Activated CD4-positive, alpha-beta T cell treated with anti-CD3 and anti-CD28 coated beads for 1 hour (primary cell): ENCODE measurements at places on chromosomes 11 and 22.

GRCh38 chr22:39522567-39523300 is 2.4 kb downstream of the ATF4 start:
- no peak for DNase-seq

GRCh38 chr22:29113319-29113718 is 40.5 kb downstream of the KREMEN1 start:
- no peak for DNase-seq

DNA sequence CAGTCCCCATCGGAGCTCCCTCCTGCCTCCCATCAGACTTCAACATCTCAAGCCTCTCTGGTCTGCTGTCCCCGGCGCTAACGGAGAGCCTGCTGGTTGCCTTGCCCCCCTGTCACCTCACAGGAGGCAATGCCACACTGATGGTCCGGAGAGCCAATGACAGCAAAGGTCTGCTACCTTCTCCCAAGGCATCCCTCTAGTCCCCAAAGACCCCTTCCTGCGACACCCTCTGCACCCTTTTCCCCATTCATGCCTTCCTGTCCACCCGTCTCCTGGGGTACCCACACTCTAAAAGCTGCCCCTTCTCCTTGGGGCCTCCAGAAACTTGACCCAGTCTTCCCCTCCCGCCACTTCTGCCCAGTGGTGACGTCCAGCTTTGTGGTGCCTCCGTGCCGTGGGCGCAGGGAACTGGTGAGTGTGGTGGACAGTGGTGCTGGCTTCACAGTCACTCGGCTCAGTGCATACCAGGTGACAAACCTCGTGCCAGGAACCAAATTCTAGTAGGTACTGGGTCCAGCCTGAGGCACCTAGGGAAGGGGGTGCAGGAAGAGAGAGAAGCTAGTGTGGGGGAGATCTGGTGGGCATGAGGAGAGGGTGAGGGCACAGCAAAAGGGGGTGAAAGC is 860 bp downstream of the UPK2 start:
- no peak for DNase-seq

DNA sequence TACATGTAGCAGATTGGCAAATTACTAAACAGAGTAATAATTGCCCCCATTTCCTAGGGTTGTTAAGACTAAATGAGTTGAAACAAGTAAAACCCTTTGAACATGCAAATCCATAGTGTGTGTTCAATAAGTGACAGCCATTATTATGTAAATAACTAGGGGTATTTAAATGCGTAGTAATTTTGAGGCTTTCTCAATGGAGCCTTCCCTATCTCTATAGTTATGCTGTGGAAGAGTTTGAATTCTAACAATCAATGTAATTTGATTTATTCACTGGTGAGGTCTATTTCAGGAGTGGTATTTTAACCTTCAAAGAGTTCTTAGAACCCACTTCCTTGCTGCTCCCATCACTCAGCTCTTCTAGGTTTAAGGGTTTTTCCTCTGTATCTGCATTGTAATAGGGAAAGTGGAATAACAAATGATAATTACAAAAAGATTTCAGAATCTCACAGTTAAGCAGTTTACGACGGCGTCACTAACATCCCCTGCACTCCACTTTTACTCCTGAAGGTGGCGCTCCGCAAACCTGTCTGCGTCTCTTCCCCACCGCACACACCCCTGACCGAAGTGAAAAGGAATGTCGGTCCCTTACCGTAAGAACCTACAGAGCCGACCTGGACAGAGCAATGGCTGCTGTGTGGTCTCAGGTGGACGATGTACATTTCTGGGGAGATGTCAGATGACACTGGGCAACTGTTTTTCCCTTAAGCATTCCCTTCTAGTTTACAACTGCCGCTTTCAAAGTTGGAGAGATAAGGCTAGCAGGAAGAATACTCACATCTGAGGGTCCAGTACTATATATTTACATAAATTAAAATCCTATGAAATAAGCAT is 80.8 kb downstream of the ZC3H12C start:
- DNase-seq: peak; percentile 27

DNA sequence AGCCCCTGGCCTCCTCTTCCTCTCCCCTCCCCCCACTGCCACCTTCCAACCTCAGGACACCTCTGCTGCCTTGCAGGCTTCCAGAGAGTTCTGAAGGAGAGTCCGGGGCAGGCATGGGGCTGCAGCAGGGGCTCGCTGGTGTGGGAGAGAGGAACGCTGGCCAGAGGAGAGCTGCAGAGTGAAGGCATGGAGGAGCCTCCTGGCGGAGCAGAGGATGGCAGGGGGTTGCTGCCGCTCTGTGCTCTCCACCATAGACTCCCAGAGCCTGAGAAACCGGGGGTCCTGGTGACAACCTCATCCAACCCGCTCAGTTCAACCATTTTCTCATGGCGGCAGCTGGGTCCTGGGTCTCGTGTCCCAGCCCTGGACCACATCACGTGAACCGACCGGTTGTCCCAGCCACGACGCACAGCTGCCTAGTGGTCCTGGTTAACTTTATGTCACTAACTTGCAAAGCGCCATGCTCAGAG is 17.5 kb downstream of the MRGPRG start:
- DNase-seq: no peak

DNA sequence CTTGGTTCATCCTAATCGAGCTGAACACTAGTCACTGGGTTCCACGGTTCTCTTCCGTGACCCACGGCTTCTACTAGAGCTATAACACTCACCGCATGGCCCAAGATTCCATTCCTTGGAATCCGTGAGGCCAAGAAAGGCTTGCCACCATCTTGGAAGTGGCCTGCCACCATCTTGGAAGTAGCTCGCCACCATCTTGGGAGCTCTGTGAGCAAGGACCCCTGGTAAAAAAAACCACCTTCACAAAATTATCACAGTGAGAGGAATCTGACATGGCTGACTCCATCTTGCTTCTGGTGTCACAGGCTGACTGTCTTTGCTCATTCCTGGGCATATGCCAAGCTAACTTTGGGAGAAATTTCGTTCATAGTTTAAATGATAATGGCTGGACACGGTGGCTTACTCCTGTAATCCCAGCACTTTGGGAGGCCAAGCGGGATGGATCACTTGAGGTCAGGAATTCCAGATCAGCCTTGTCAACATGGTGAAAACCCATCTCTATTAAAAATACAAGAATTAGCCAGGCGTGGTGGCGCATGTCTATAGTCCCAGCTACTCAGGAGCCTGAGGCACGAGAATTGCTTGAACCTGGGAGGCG is 18.9 kb upstream of the KCTD14 start:
- no peak for DNase-seq

- no peak for DNase-seq
These were observed 818.2 kb downstream of the BRD1 start for GRCh38 chr22:49009359-49010063.

GRCh38 chr11:65224930-65225278 is 36.9 kb upstream of the POLA2 start:
- no peak for DNase-seq

GRCh38 chr22:42194953-42195352 is 64.3 kb upstream of the CYP2D6 start:
- no peak for DNase-seq

- no peak for DNase-seq
These were observed 1.3 kb downstream of the CTSW start for GRCh38 chr11:65880844-65881421.

GRCh38 chr11:75873417-75874221 is 58.6 kb downstream of the UVRAG start:
- no peak for DNase-seq

GRCh38 chr11:123236879-123237278 is 41.8 kb upstream of the CLMP start:
- no peak for DNase-seq

GRCh38 chr11:34631737-34632104 is 10.8 kb downstream of the EHF start:
- no peak for DNase-seq

- peak; percentile 62 for DNase-seq
These were observed 9.7 kb upstream of the AHNAK start for GRCh38 chr11:62556108-62556874.

DNA sequence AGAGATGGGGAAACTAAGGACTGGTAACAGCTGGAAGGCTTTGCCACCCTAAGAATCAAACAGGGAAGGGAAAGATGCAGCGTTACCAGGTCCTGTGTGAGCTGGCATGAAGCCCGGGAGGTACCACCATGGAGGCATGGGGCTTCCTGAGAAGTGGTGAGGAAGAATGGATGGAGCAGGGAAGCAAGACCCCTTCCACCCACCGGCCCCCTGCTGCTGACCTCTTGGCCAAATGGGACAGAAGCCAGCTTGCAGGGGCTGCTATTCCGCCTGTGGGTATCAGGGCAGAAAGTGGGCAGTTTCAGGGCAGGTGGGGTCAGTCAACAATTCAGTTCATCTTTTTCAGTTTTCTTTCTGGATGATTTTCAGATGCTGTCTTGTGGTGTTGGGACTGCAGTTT is 1099.9 kb downstream of the TBC1D22A start:
- DNase-seq: no peak

DNA sequence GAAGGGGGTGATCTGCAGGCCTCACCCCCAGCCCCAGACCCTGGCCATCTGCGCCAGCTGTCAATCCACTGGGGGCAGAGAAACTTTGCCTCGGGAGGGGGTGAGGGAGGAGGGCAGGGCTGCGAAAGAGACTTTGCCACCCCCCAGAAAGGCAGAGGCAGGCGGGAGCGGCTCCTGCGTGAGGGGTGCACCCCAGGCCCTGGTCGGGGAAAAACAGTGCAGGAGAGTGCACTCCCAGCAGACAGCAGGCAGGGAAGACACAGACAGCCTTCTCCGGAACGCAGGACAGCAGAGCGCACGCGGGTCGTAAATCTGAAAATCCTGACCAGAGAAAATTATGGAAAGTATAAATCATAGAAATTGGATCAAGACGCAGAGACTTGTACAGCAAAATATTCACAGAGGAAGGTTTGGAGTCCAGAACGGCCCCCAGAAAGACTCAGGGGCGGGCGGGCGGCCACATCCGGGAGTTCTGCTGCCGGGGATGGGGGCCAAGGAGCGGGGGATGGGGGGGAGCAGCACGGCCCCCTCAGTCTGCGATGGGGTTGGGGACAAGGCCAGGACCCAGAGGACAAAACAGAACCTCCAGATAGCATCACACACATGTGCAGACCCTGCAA is 8.0 kb upstream of the MRPL23 start:
- DNase-seq: no peak

DNA sequence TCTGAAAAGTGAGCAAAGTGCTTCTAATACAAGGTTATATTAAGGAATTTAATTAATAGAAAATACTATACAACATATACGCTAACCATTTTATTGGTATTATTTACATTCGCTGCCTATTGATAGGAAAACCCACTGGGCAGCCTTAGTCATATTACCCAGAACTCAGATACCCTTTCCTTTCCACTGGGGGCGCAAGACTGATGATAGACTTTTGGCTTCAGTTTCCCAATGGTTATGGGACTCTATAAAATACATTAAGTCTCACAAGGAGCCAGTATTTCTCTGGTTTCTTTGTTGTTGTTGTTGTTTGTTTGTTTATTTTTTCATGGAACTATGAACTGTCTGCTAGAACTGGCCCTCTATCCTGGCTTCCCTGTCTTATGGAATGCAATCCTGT is 471.1 kb upstream of the KIRREL3 start:
- no peak for DNase-seq

DNA sequence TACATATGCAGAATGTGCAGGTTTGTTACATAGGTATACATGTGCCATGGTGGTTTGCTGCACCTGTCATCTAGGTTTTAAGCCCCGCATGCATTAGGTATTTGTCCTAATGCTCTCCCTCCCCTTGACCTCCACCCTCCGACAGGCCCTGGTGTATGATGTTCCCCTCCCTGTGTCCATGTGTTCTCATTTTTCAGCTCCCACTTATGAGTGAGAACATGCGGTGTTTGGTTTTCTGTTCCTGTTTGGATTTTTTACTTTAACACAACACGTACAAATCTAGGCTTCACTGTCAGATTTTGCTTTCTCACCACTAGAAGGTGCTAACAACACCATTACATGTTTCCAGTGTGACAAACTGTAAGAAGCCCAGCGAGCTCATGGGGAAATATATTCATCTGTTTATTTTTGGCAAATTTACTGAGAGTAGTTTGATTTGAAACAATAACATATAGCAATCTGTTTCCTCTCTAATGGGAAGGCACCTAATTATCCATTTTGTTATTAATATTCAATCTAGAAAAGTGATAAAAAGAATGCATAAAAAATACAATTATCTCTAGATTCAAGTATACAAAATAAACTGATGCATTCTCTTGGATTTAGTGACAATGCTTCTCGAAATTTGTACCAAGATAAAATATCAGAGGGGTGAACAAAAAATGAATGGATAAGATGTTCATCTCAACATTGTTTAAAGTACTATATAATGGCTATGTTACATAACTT is 23.2 kb upstream of the BIRC3 start:
- DNase-seq: no peak

- no peak for DNase-seq
These were observed 29.4 kb upstream of the SORL1 start for GRCh38 chr11:121422675-121423074.

DNA sequence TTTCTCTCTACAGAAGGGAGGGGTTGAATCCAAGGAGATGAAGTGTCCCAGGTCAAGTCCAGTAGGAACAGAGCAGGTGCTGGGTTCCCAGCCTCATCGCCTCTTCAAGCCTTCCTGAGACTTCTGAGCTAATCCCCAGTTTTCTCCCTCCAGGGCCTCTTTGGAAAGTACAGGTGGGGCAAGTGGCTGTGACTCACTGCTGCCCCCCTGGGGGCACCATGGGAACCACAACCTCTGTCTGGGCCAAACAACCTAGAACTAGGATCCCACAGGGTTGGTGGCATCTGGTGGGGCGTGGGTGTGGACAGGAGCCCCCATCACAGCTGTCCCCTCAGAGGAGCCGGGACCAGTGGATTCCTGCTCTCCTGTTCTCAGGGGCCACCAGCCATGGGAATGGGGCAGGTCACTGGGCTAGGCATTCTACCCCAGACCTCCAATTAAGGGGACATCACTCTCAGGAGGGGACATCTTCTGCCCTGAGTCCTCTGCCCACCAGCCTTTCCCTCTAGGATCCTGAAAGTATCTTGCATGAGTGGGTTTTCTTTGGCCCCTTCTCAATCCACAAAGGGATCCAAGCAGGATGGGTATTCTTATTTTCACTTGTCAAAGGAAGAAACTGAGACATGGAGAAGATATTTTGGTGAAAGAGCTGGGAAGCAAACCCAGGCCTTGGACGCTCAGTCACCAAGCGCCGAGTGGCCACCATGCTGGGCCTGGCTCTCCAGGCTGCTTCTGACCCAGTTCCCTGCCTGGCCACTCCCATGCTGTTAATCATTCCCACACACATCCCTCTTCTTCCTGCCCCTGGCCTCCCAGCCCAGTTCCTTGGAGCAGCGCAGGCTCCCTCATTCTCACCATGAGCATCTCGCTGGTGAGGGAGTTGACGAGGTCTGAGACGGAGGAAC is 23.8 kb downstream of the LRRC10B start:
- peak; percentile 17 for DNase-seq

- no peak for DNase-seq
These were observed 15.6 kb downstream of the TP53AIP1 start for GRCh38 chr11:128927108-128927461.

- no peak for DNase-seq
These were observed 17.9 kb downstream of the MYEOV start for GRCh38 chr11:69311767-69312385.

GRCh38 chr11:33035011-33035410 is 4.4 kb upstream of the TCP11L1 start:
- DNase-seq: no peak
